EH (cell line): ENCODE measurements at places on chromosomes 2 and 18.

GRCh38 chr2:128794285-128794684 lies 475.6 kb upstream of the HS6ST1 start:
- DNase-seq: no peak

GRCh38 chr2:224222291-224222690 lies 179.6 kb downstream of the FAM124B start:
- peak; percentile 45 for DNase-seq

DNA sequence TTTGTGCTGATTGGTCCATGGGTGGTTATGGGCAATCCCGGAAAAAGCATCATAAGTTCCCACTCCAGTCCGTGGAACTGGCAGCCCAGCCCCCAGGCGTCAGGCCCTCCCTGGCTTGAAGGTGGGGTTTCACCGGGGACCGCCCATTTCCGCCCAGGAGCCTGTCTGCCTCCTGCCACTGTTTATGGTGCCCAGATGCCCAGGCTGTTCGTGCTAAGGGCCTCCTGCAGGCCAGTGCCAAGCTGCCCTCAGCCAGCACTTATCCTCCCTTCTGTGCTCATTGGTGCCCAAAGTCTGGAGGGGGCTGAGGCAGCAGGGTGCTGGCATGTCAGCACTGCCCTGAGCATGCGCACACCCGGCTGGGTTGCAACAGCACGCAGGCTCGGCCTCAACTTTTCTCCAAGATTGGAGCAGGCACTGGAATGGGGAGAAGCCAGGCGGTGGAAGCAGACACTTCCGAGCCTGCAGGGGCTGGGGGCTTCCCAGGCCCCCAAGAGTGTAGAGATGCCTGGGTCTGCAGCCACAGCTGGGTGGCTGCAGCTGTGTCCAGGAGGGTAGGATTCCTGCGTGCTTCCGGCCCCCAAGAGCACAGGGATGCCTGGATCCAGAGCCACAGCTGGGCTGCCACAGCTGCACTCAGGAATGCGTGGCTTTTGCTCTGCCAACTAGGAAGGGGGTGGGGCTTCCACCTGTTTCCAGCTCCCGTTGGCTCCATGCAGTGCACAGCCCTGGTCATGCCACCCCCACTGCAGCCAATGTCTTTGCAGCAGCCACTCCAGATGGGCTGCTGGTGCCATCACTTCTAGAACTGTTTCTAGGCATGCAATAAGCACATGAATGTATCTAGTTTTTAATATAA lies 74.0 kb downstream of the AGPS start:
- no peak for DNase-seq

- no peak for DNase-seq
Measured at GRCh38 chr2:232955856-232956255, 57.2 kb downstream of the NGEF start.
